ENCODE measurements at places on chromosomes 2 and 18. TPM values are rescaled to one million over a fixed set of nuclear protein-coding genes. Genes with fewer than 3 reads are reported as not detected.
A peak's percentile ranks its signal among the peaks of the same experiment; 100 is the strongest.

- DNase-seq, result no peak
These were observed 8.4 kb downstream of the NCAPH start for GRCh38 chr2:96344011-96344410.

DNA sequence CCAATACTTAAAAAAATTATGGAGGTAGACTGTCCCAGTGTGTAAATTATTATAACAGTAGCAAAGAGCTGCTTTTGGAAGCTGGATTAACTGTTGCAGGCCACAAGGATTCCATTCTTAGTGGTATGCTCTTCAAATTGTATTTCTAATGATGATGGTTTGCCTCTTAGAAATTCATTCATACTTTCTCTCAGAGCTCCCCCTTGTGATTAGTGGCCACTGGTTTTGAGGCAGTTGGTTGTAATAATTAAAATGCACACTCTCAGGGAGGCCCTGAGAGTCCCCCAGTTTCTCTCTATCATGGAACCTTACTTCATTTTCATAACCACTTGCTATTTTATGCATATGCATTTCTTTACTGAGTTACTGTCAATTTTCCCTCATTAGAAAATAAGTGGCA lies 122.5 kb downstream of the PLA2R1 start:
- DNase-seq, result no peak

- peak; percentile 20 for DNase-seq
These were observed 4.5 kb downstream of the RETREG2 start for GRCh38 chr2:219182331-219183150.

DNA sequence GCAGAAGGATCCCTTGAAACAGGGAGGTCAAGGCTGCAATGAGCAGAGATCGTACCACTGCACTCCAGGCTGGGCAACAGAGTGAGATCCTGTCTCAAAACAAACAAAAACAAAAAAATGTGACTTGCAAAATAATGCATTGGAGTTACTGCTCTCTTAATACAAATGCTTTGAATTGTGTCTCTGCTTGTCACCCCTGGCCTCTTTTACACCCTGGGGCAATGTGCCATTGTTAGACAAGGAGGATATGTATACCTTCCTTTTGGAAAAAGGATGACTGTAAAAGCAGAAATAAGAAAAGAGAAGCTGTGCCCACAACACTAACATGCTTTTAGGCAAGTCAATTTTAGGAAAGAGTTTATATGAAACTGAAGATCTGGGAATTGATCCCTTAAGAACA lies 20.8 kb upstream of the C2orf74 start:
- DNase-seq, result no peak

The CRIM1 gene
- polyA plus RNA-seq, result 10.5 TPM

The STON1 gene
- polyA plus RNA-seq, result 5.9 TPM
